ENCODE measurements at places on chromosomes 12 and 14.

GRCh38 chr14:24399447-24399822 is 632 bp downstream of the NYNRIN start:
- DNase-seq: no peak

DNA sequence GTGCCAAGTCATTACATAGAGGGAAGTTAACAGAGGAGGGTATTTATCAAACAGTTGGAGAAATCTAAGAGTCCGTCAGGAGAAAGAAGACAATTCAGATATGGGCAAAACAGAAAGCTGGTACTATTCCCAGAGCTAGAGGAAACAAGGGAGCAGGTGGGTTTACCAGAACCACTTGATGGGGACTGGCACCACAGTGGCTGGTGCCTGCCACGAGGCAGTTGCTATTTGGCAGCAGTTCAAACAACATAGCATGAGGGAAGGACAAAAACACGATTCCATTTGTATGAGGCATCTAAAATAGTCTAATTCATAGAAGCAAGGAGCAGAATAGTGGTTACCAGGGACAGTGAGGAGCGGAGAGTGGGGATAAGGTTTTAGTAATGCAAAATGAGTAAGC is 24.6 kb upstream of the KLRD1 start:
- no peak for DNase-seq

GRCh38 chr12:106276032-106276740 is 26.3 kb upstream of the TCP11L2 start:
- DNase-seq: no peak

DNA sequence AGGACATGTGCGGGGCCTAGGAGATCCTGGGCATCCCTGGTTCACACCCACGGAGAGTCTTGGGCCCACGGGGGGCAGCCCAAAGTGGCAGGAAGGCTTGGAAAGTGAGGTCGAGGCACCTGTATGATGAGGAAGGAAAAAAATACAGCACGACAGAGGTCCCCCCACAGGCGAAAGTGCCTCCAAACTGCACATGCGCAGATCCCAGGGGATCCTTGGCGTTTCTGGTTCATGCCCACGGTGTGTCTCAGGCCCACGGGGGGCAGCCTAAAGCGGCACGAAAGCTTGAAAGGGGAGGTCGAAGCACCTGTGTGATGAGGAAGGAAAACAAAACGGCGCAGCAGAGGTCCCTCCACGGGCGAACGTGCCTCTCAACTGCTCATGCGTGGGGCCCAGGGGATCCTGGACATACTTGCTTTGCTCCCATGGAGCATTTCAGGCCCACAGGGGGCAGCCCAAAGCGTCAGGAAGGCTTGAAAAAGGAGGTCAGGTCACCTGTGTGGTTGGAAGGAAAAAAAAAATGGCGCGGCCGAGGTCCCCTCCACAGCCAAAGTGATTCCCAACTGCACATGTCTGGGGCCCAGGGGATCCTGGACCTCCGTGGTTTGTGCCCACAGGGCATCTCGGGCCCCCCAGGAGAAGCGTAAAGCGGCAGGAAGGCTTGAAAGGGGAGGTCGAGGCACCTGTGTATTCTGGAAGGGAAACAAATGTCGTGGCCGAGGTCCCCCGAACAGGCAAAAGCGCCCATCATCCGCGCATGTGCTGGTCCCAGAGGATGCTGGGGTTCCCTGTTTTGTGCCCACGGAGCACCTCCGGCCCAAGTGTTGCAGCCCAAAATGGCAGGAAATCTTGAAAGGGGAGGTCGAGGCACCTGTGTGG is 582.6 kb downstream of the ALG10 start:
- DNase-seq: no peak
